NCI-H774 (cell line): ENCODE measurements at places on chromosomes 3 and 15.

DNA sequence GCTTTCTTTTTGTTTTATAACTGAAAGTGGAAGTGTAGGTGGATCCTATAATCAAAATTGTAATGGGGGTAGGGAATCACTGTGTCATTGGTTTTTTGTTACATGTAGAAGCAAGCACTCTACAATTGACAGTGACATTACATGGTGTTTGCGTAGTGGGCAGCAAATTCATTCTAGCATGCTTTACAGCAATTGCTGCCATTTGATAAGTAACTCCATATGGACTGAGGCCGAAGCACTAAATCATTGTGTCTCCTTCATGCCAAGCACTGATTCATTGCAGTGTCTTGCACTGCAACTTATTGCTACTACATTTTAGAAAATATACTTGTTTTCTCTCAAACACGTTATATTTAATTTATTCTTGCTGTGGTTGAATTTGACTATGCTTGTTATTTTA lies 933.9 kb downstream of the NSUN3 start:
- no peak for DNase-seq

DNA sequence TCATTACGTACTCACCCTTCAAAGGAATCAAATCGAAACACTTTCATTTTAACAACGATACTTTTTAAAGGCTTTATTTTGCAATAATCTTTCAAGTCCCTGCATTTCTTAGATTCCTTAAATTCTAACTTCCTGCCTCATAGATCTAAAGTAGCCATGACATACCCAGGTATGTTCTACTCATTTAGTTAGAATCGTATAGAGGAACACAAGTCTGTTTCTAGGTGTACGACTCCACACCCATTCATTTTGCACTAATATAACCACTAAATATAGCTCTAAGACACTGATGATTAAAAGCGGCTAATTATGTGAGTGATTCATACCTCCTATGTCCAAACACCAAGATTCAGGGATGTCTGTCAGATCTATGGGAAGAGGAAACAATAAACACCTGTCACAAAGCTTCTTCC lies 1.3 kb downstream of the ATP13A3 start:
- DNase-seq, result no peak

DNA sequence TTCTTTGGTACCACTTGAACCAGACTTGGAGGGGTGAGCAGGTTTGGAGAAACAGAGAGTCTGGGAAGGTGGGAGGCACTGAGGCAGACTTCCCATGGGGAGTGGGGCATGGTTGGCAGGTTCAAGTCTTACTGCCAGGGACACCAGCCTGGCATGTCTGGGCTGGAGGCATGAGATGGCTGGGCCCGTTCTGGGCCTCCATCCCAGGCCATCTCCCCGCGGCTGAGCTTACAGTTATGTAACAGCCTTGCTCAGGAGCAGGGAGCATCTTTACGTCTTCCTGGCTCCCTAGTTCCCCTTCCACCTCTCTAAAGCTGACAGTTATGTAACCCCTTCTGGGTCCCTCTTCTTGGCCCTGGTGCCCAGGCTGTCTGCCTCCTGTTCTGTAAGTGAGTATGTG lies 12.4 kb downstream of the VIPR1 start:
- DNase-seq, result no peak

DNA sequence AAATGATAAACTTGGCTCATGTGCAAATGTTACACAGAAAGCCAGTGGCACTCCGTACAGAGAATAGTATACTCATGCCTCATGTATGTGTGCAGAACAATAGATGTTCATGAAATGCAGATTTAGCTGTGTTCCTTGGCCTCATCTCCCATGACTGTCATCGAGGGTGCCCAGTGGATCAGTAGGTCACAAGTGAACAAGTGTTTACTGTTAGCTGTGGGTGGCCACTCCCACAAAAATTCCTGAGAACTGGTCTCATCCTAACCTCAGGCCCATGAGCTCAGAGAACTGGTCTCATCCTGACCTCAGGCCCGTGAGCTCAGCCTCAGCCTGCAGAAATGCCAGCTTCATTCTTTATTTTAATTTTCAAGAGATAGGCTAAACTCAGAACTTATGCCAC lies 124.1 kb downstream of the GADL1 start:
- DNase-seq, result no peak

DNA sequence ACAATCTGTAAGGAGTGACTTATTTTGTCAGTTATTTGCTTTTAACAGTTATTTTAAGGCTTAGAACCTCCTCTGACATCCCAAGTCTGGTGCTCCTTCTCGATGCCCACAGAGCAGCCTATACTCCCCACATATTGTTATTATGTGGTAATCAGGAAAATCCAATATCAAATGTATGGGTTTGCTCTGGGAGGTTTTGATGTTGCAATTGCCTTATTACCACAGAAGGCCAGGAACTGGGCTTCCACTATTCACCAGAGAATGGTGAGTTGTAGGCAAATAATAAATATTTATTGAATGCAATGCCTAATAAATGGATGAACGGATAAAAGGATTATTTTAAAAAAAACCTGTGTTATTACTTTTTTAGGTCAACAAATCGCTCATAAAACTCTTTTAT lies 12.2 kb downstream of the NEK10 start:
- no peak for DNase-seq

GRCh38 chr3:101879102-101879501 lies 29.8 kb downstream of the NFKBIZ start:
- DNase-seq, result peak; percentile 10

GRCh38 chr3:94132777-94133176 lies 69.9 kb downstream of the NSUN3 start:
- no peak for DNase-seq

DNA sequence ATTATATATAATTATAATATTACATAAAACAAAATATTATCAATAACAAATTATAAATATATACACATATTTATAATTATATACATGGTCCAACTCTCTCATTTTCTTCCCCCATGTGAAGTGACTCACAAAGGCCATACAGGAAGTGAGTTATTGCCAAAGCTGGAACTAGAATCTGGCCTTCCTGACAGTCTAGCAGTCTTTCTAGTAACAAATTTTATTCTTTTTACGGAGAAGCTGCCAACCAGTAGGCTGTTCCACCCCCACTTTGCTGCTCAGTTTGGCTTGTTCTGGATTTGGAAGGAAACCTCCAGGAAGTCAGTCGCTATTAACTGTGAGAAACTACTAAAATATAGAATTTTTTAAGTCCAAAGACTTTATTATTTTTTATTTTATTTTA lies 79.6 kb downstream of the DHX36 start:
- no peak for DNase-seq

DNA sequence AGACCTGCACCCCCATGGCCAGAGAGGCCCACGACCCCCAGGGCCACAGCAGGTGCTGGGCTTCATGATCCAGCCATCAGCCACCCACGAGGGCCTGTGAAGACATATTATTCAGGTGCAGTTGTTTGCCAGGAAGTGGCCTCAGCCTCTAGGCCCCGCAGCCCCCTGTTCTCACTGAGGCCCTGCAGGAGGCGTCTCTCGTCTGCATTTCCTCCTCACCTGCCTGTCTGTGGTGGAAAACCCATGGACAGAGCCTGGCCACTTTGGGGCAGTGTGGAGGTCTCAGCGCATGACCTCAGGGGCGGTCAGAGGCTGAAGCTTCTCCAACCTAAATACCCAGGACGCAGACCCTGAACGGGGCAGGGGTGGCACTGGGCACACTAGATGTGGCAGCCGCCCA lies 18.6 kb downstream of the UROC1 start:
- DNase-seq, result no peak

GRCh38 chr15:76840830-76841460 lies 64.2 kb downstream of the SCAPER start:
- no peak for DNase-seq

DNA sequence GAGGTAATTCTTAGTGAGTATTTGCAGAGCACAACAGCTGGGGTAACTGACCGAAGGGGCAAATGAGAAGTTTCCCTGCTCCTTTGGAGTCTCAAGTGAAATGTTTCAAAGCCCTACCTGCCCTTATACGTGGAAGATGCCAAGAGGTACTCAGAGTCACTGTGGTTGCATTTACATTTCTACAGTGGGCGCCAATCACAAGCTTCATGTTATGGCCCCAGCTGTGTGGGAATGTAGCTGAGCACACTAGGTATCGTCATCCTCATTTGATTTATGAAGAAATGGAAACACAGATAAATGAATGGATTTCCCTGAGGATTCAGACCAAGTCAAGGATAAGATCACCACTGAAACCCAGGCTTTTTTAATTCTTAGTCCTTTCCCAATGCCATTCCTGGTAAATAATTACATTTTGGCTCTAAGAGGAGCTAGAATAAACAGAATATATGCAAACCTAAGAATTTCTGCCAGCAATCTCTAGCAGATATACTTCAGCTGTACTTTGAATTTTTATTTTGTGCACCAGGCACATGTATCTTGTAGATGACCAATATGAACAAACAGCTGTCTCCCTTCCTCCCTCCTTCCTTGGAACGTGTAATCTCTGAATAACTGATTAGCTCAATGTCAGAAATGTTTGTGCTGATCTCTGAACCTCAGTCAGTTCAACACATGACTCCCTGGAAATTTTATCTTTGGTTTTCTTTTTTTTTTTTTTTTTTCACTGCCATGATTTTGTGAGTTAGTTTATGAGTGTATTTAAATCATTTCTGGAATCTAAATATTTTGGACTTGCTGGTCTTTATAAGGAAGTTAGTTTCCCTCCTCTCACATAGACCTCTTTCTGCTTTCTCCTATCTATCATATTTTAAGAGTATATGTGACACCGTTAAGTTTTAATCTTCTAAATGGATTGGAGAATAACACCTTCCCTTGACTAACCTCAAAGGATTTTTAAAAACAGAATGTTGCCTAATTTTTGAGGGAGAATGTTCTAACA lies 69.2 kb downstream of the MAP2K5 start:
- no peak for DNase-seq

DNA sequence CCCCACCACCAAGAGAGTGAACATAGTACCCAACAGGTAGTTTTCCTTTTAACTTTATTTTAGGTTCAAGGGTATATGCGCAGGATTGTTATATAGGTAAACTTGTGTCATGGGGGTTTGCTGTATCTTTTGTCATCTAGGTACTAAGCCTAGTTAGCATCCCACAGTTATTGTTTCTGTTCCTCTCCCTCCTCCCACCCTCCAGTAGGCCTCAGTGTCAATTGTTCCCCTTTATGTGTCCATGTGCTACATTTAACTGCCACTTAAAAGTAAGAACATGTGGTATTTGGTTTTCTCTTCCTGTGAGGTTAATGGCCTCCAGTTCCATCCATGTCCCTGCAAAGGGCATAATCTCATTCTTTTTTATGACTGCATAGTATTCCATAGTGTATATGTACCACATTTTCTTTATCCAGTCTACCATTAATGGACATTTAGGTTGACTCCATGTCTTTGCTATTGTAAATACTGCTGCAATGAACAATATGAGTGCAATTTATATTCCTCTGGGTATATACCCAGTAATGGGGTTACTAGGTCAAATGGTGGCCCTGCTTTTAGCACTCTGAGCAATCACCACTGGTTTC lies 66.2 kb downstream of the ST3GAL6 start:
- DNase-seq, result no peak

DNA sequence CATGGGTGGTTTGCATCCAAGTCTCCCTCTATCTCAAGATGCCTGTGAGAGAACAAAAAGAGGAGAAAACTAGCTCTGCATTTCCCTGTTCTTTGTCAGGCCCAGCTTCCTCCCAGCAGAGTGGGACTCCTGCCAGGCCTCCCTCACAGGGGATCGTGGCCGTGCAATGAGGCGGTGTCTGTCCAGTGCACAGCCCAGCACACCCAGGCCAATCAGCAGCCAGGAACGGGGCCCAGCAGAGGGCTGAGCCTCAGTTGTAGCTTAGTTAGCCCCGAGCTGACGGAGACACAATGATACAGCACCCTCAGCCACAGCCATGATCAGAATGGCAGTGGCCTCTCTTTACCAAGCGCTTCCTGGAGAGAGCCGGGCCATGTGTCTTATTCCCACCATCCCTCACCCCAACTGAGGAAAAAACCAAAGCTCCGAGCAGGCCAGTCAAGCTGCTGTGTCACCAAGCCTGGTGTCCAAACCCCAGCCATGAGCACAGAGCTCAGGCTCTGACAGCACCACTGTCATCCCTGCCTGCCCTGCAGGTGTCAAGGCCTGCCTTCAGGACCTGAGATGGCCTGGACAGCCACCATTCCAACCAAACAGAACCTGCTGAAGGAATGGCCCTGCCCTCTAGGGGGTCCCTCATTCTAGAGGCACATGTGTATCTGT lies 71.1 kb downstream of the DNAJB8 start:
- no peak for DNase-seq

DNA sequence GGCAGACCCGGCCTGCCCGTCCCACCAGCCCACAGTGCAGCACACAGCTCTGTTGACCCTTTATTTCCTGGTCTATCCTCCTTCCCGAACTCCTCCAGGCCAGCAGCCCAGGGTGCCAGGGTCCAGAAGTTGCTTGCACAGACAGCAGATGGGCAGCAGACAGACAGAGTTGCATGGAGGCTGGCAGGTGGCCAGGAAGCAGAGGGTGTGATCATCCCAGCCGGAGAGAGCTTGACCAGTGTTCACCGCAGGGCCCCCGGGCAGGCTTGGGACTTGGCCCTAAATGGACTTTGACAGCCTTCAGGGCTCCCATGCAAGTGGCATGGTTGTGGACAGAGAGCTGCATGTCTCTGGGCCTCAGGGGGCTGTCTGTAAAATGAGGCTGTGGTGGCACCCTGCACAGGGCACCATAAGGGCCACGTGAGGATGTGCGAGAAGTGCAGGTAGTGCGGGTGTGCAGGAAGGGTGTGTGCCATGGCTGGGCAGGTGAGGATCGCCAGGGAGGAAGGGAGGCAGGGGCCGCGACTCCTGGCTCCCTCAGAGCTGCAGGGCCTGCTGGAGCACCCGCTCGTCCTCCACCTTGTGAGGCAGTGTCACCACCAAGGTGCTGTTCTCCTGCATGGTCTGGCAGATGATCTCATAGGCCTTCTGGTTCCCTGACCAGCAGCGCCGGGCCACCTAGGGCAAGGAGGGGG lies 6.3 kb upstream of the ZXDC start:
- no peak for DNase-seq

DNA sequence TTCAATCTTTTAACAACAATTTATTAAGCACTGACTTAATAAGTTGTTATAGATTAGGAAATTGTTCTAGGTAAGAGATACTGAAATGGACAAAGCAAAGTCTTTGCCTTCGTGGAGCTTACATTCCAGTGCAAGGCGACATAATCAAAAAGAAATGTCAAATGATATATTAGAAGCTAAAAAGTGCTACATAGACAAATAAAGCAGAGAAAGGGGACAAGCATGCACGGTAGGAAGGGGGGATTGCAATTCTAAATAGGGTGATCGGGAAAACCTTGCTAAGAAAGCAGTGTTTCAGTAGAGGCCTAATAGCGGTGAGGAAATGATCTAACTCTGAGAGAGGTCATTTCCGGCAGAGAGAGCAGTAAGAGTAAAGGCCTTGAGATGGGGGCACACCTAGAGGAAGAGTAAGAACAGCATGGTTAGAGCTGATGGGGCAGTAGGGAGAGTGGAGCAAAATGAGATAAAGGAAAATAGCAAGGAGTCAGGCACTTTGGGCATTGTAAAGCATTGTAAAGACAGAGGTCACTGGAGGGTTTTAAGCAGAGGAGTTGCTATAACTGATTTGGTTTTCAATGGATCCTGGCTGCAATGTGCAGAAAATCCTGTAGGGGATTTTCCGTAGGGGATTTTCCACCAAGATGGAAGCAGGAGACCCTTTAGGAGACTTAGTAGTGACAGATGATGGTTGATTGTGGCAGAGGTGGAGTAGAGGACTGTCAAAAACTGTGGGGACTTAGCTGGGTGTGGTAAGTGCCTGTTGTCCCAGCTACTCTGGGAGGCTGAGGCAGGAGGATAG lies 71.7 kb upstream of the CFAP20DC start:
- DNase-seq, result no peak
